Adrenal gland (tissue), 19 donors: ENCODE measurements at places on chromosomes 12 and 14.

DNA sequence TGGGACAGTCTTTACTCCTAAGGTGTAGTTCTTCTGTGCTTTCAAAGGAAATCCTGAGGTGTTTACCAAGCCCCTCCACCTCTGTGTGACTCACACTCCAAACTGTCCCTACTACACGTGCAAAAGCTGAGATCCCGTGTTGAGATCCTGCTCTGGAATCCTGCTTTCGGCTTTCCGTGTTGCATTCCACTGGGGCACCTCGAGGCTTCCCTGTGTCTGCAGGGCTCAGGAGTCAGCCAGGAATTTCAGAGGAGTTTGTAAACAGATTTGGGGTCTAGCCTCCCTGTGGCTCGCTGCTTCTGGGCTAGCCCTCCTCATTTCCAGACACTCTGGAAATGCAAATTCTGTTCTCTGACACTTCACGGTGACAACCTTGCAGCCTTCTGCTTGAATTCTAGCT lies 48.4 kb downstream of the CACNA2D4 start:
- no peak for DNase-seq

DNA sequence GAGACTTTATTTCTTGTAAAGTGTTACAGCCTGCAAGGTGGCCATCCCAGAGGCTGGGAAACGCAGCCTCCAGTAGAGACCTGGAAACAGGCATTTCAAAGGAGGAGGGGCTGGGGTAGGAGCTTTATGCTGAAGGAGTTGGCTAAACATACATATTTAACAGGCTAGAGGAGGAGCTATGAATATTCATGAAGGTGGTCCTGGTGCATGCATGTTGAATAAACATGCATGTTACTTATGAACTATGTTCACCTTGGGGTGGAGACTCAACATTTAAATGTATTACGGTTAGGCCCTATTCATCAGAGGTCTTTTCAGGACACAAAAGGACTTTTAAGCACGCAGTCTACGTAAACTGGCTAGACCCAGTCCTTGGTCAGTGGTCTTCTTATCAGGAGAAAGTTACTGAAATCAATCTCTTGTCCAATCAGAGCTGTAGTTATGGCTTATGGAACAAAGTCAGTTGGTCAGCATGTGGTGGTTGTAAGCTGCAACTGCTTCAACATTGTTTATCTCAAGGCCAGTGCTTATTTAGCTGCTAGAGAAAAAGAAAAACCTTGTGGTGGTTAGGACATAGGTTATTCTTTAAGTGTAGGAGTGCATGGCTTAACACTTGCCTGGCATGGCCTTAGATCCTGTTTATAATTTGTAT lies 11.4 kb upstream of the ARF6 start:
- DNase-seq, result no peak

GRCh38 chr14:71625891-71626701 lies 306.1 kb upstream of the RGS6 start:
- DNase-seq, result no peak

- DNase-seq, result peak; percentile 66
These were observed 744 bp upstream of the MYL6 start for GRCh38 chr12:56157201-56158028.

GRCh38 chr12:110745542-110746284 lies 3.0 kb upstream of the PPP1CC start:
- DNase-seq, result no peak

DNA sequence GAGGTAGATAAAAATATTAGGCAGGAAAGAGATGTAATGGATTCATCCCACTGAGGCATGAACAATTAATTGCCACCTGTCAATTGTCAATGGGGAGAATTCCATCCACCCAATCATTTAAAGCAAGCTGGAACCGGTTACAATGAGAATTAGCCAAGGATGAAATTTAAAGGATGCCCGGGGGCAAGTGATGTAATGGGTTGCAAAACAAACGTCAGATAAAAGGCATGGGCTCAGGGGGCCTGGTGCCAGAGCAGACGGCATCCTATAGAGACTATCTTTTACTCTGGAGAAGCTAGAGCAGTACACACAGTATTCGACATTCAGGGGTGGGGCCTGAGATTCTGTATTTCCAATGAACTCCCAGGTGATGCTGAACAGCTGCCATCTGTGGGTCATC lies 80.5 kb upstream of the ZFP36L1 start:
- DNase-seq, result no peak
